ENCODE measurements at places on chromosomes 12 and 14. TPM values are rescaled to one million over a fixed set of nuclear protein-coding genes. Genes with fewer than 3 reads are reported as not detected.

- no peak overlapping the region for H3K4me3 ChIP-seq
- H3K4me1 ChIP-seq: no peaks in the 10 kb centered on the region
- no peak overlapping the region for H3K27ac ChIP-seq
- H3K27me3 ChIP-seq: no peaks in the 10 kb centered on the region
- no peak for DNase-seq
These were observed 154.4 kb downstream of the FUT8 start for GRCh38 chr14:65566820-65567522.

DNA sequence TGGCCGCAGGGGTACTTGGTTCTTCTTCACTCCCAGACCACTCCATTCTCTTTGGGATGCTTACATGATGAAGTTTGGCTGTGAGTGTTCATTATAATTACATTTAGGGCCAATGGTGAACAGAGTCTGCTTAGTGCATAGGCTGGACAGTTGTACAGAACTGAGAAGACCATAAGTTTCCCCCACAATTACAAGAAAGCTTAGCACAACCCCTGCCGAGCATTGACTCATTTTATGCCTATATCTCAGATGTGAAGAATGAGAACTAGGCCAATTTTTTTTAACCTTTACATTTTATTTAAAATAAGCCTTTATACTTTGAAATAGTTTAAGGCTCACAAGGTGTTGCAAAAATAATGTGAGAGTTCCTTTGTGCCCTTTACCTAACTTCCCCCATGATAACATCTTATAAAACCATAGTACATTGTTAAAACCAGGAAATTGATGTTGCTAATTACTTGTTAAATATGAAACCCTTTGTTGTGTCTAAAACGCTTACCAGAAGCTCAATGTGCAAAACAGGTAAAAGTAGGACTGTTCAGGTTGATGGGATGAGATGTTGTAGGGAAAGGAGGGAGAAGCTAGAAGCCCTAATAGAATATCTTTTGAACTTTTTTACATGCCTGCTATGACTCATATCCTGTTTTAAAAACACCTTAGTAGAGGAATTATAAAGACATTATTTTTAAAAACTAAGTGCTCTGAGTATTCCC lies 47.2 kb downstream of the ALDH1L2 start:
- H3K27ac ChIP-seq: no peak overlapping the region
- no peaks in the 10 kb centered on the region for H3K4me1 ChIP-seq
- no peaks in the 10 kb centered on the region for H3K27me3 ChIP-seq
- H3K36me3 ChIP-seq: no peaks in the 10 kb centered on the region
- DNase-seq: no peak

DNA sequence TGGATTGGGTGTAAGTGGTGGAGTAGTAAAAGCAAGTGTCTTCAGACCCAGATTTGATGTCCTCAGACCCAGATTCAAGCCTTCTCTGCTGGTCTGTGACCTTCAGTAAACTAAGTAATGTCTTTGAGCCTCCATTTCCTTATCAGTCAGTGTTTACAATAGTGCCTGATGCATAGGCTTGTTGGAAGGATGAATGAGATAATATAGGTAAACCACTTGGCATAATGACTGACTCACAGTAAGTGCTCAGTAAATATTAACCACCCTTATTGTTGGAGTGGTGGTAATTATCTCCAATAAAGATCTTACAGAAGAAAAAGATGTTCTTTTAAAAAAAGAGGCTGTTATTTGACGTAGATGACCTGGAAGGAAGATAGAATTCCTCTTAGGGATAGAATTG lies 86.2 kb downstream of the IGF1 start:
- H3K4me3 ChIP-seq: no peak overlapping the region
- DNase-seq: no peak
- H3K27ac ChIP-seq: no peak overlapping the region

GRCh38 chr12:95215949-95216348 lies 1.3 kb downstream of the FGD6 start:
- peak overlapping the region; percentile 92 for H3K4me3 ChIP-seq
- no peaks in the 10 kb centered on the region for H3K36me3 ChIP-seq
- H3K27me3 ChIP-seq: no peaks in the 10 kb centered on the region
- no peak for DNase-seq

DNA sequence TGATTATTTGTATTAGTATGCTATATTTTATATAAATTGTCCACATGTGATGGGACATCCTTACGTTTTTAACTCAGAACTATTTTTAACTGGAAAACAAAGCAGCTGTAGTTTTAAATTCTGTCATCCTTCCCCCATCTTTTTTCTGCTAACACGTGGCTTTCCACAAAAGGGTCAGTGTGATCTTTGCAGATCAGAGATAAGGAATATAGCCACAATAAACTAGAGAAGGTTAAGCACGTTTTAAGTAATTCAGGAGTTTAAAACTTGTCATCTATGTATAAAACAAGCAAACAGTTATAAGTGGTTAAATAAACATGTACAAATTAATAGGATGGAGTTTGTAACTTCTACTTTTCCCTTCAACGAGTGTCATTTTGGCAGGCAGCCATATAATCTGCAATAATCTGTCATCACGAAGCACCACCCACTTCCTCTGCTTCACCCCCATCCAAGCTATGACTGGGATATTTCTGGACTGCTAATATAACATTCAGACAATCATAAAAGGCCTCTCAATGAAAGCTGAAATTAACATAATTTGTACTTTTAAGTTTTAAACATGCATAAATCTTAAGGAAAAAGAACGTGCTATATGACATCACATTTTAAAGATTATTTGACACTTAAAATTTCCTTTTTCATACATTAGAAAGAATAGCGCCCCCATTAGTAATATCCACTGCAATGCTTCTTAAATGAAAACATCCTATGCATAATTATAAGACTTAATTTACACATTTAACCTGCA lies 15.3 kb downstream of the TAOK3 start:
- H3K27ac ChIP-seq: peak overlapping the region; percentile 61
- no peak for DNase-seq
- no peaks in the 10 kb centered on the region for H3K36me3 ChIP-seq
- no peaks in the 10 kb centered on the region for H3K27me3 ChIP-seq
- H3K4me3 ChIP-seq: no peak overlapping the region

DNA sequence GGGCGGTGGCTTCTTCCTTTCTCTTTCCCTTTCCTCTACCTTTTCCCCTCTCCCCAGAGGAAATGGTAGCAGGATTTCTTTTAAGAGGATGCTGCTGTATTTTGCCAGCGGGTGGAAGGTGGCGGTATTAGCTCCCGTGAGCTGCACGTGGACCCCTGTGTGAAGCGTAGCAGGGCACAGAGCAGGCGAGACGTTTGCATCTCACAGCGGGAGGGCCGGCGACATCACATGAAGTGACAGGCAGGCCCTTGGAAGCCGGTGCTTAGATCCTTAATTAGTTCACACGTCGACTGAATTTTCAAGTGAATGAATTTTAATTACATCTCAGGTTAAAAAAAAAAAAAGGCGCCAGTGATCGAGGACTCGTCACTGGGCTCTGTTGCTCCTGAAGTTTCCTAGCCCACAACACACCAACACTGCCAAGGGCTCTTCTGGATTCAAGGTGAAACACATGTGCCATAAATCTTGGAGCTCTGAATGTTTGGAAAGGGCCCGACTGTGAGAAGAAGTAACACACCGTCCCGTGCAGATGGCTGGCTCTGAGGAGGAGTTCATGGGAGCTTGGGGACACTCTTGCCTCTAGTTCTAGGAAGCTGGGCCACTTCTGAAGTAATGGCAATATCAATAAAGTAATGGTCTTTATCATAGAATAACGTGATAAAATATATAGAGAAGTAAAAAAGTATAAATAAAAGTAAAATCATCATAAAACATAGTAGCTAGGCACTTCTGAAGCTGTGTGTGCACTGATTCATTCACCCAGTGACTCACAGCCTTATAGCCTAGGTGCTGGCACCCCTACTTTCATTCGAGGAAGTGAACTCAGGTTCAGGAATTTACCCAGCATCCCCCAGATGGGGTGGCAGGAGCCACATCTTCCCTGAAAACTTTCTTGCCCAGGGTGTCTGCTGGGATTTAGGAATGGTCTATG lies 75.3 kb downstream of the AACS start:
- no peaks in the 10 kb centered on the region for H3K36me3 ChIP-seq
- no peak for DNase-seq
- H3K4me3 ChIP-seq: no peak overlapping the region
- H3K27me3 ChIP-seq: no peaks in the 10 kb centered on the region
- H3K27ac ChIP-seq: no peak overlapping the region

DNA sequence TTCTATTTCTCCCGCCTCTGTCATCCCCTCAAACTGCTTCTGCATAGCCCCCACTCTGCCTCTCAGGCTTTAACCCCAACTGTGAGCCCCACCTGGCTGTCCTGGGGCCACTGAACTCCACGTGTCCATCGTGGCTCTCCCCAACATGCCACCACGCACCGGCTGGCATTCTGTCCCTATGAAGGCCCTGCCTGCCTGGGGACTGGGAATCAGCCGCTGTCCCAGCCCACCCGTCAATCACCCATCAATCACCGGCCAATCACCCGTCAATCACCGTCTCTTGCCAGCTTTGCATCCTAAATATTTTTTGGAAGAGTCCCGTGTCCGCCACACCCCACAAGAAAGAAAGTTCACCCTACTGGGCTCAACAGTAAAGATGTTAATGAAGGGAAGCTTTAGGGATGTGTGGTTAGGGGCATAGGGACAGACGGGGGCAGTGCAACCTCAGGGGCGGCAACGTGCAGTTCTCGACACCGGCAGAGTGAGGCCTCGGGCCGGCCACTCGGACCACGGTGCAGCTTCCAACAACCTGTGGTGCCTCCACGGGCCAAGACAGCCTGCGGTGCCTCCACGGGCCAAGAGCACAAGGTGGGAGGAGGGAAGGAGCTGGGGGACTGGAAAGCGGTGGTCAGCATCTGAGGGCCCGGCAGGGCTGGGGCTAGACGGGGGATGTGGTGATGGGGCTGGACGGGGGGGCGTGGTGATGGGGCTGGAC lies 85.6 kb downstream of the GALNT9 start:
- no peak overlapping the region for H3K4me3 ChIP-seq
- no peaks in the 10 kb centered on the region for H3K36me3 ChIP-seq
- H3K27ac ChIP-seq: no peak overlapping the region
- H3K27me3 ChIP-seq: no peaks in the 10 kb centered on the region
- H3K4me1 ChIP-seq: no peaks in the 10 kb centered on the region
- DNase-seq: no peak

DNA sequence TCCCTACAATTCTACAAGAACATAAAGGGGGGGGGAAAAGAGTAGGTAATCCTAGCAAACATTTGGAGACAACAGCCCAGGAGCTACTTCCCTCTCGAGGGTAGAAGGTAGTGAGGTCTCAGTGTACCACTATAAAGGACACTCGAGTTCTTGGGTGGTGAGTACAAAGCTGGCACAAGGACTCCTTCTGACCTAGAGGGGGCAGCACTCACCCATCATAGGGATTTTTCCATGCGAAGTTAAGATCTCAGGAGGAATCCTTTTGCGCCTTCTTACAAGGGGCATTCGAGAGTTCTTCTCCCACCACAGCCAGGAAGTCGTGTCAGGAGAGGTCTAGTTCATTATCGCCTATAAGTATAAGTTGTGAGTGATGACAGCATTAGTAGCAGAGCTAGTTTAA lies 200.2 kb upstream of the RBM19 start:
- H3K27me3 ChIP-seq: no peaks in the 10 kb centered on the region
- peak; percentile 16 for DNase-seq
- H3K36me3 ChIP-seq: no peaks in the 10 kb centered on the region
- H3K27ac ChIP-seq: no peak overlapping the region
- H3K4me3 ChIP-seq: no peak overlapping the region
- no peaks in the 10 kb centered on the region for H3K4me1 ChIP-seq

- no peaks in the 10 kb centered on the region for H3K27me3 ChIP-seq
- no peaks in the 10 kb centered on the region for H3K4me1 ChIP-seq
- DNase-seq: no peak
These were observed 978.5 kb upstream of the FBXO33 start for GRCh38 chr14:40410708-40411107.

DNA sequence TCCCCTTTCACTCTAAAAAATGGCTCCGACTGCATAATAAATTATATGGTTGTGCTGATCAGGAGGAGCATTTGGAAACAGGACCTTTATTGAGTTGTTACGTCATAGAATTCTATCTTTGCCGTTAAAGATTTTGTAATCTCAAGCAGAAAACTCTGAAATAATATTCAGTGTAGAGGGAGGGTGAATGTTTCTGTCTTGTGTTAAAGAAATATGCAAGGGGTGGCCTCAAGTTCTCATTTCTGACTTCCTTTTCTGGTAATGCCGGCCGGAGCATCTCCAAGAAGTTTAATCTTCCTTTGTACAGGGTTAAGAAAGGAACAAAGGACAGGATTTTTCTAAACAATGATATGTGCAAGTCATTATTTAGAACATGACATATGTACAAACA lies 165.1 kb downstream of the SLC38A4 start:
- no peaks in the 10 kb centered on the region for H3K36me3 ChIP-seq
- H3K4me3 ChIP-seq: no peak overlapping the region
- peak overlapping the region; percentile 80 for H3K27ac ChIP-seq
- peaks cover 32% of the 10 kb centered on the region for H3K4me1 ChIP-seq
- DNase-seq: no peak
- no peaks in the 10 kb centered on the region for H3K27me3 ChIP-seq

DNA sequence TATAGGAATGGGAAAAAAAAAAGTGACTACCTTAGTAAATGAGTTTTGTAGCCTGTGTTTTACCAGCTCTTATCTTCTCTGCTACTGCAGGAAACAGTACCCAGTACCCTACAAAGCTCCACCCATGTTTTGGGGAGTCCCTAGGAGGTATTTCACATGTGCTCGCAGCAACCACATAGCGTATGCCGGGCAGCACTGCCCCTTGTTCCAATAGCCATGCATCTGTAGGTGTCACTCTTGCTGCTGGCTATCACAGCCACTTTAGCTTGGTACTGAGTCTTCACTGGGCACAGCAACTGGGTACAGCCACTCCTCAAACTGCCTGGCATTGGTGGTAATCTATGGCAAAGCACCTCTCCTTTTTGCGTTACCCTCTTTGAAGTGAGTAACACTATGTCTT lies 2.0 kb upstream of the MDM1 start:
- peaks cover 4% of the 10 kb centered on the region for H3K4me1 ChIP-seq
- no peak overlapping the region for H3K27ac ChIP-seq
- no peak overlapping the region for H3K4me3 ChIP-seq

- no peak overlapping the region for H3K27ac ChIP-seq
- DNase-seq: no peak
- no peaks in the 10 kb centered on the region for H3K4me1 ChIP-seq
- H3K27me3 ChIP-seq: no peaks in the 10 kb centered on the region
These were observed 319.4 kb downstream of the CACNA1C start for GRCh38 chr12:2372178-2372577.

DNA sequence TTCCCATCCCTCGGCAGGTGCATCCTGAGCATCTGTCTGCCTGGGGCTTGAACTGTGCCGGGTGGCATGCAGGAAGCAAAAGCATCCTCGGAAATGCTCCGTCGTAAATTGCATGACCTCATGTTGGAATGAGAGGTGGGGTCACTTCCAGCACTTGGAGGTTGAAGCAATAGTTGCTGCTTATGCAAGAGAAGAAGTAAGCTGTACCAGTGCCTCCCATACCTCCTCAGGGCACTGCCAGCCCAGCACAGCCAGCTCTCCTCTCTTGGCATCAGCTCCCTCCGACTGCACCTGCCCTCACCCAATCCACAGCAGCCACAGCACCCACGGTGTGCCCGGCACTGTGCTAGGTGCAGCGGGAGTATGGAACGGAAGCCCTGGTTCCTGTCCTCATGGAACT lies 11.5 kb downstream of the TEAD4 start:
- DNase-seq: no peak
- no peak overlapping the region for H3K27ac ChIP-seq
- H3K27me3 ChIP-seq: no peaks in the 10 kb centered on the region
- H3K4me3 ChIP-seq: no peak overlapping the region
- no peaks in the 10 kb centered on the region for H3K36me3 ChIP-seq

Gene ATL1
- 24.3 TPM for total RNA-seq

Gene ACSS3
- 52.1 TPM for total RNA-seq

Gene SYNDIG1L
- not detected for total RNA-seq

Gene DAO
- total RNA-seq: not detected

Gene VIPAS39
- total RNA-seq: 29.7 TPM

Gene KRT2
- not detected for total RNA-seq

Gene FLVCR2
- total RNA-seq: 2.3 TPM

Gene CLEC4C
- 0.62 TPM for total RNA-seq

Data from uterus (tissue), 4 donors.